Mucosa of gallbladder (tissue), 1 donor: ENCODE measurements at places on chromosomes 7 and 10. TPM values are rescaled to one million over a fixed set of nuclear protein-coding genes. Genes with fewer than 3 reads are reported as not detected.

The ZNF487 gene
- total RNA-seq = 5.9 TPM

DNA sequence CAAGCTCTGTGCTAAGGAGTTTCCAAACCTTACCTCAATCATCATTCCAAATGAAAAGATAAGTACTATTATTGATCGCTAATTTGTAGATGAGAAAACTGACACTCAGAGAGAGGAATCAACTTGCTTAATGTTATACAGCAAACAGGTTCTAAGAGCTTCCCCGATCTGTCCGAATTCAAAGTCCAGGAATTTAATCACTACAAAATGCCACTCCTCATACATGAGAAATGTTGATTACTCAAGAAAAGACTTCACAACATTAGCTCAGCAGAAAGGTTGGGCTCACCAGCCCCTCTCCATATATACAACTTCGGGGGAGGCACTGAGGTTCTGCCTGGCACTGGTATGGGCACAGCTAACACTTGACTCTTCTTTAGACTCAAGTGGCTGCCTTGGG lies 80.7 kb downstream of the SLC16A9 start:
- DNase-seq = no peak

- no peak for DNase-seq
These were observed 301.0 kb downstream of the LHFPL3 start for GRCh38 chr7:104629408-104629807.

The AS3MT gene
- 5.4 TPM for total RNA-seq

The CPA4 gene
- 0.43 TPM for total RNA-seq

GRCh38 chr10:125782054-125782453 lies 6.4 kb upstream of the MMP21 start:
- no peak for DNase-seq
